ENCODE measurements at places on chromosomes 5 and 9. TPM values are rescaled to one million over a fixed set of nuclear protein-coding genes. Genes with fewer than 3 reads are reported as not detected.

DNA sequence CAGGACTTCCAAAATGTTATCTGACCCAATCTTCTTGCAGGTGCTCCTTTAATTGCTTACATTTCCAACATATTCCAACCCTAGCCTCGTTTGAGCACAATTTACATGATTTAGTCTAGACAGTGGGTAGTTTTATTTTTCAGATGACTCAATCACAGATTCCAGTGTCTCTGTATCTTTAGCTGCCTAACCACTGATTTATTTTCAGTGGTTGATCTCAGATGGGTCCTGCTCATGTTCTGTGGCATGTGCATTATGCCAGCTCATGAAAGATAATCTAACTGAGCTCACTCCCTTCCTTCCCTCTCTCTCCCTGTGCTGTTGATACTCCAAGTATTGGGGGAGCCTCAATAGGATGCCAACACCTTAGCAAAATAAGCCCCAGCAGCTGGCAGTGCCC, 106.1 kb upstream of the ICE1 start:
- no peak for DNase-seq

DNA sequence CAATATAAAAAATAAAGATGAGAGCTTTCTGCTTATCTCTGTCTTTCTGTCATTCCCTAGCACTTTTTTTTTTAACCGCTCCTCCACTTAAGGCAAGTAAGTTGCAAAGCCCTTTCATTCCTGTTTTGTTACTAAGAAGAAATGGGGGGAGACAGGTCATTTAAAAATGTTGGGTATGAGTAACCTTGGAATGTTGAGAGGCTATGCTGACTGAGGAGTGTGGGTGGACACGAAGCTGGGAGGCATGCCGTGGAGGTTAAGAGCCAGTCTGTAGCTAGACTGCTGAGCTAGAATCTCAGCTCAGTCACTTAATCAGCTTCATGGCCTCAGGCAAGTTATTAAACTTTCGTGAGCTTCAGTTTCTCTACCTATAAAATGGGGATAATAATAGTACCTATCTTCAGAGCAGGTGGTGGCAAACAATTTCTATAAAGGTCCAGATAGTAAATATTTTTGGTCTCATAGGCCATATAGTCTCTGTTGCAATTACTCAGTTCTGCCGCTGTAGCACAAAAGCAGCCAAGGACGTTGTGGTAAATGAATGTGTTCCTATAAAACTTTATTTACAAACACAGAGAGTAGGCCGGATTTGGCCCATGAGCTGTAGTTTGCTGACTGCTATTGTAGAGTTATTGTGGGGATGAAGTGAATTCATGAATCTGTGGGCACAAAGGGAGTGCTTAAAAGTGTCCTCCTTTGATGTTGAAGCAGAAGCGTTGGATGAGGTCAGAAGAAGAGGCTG, 220.0 kb downstream of the GABBR2 start:
- no peak for DNase-seq

DNA sequence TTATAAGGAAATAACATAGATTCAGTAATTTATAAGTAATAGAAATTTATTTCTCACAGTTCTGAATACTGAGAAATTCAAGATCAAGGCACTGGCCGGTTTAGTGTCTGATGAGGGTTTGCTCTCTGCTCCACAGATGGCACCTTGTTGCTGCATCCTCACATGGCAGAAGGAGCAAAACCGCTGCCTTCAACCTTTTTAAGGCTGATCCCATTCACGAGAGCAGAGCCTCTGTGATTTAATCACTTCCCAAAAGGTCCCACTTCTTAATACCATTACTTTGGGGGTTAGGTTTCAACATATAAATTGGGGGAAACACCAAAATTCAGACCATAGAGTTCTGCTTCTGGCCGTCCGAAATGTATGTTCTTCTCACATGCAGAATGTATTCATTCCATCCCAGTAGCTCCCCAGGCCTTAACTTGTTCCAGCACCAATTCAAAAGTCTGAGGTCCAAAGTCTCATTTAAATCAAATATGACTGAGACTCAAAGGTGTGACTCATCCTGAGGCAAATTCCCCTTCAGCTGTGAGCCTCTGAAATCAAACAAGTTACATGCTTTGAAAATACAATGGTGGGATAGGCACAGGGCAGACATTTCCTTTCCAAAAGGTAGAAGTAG, 30.6 kb downstream of the BAAT start:
- DNase-seq: no peak

GRCh38 chr5:104643320-104643719, 1080.7 kb upstream of the NUDT12 start:
- DNase-seq: no peak

DNA sequence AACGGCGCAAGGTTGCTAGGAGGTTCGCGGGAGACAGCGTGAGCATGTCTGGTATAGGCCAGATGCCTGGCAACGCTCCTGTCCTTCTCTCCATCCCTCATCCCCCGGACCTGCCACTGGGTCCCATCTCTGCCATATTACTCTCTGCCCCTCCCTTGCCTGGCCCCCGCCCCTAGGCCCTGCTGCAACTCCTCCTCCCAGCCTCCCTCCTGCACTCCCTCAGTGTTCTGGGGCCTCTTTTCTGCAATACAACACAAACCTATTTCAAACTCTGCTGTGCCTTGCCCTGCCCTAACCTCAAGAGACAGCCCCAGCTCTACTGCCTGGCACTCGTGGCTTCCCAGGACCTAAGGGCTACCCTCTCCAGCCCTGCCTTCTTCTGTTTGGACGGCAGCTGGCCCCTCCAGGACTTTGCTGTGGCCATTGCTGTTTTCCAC, 8.9 kb upstream of the DBN1 start:
- DNase-seq: no peak

DNA sequence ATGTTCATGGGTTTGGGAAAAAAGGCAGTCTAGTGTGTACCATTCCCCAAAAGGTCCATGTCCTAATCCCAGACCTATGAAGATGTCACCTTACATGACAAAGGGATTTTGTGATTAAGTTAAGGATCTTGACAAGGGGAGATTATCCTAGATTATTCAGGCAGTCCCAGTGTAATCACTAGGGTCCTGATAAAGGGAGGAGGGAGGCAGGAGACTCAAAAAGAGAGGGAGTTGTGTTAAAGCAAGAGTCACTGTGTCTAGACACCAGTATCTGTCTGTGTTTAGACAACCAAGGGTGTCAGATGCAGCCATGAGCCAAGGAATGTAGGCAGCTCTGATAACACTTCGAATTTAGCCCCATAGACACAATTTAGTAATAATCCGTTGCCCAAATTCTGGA, 49.5 kb downstream of the DPYSL3 start:
- no peak for DNase-seq

ANKRD34B gene
- total RNA-seq: not detected

AK8 gene
- not detected for total RNA-seq

Data from activated CD8-positive, alpha-beta T cell treated with anti-CD3 and anti-CD28 coated beads, Interleukin-2, amount 10 ng/mL, durations not matched to agents 7 days and 5 days (primary cell).